ENCODE measurements at places on chromosomes 13 and 19.

- DNase-seq: no peak
Measured at GRCh38 chr13:90510319-90510718, 837.2 kb upstream of the MIR17HG start.

- DNase-seq: no peak
Measured at GRCh38 chr19:2756921-2757881, 17.4 kb upstream of the SLC39A3 start.

GRCh38 chr13:110664041-110664440, 41.9 kb downstream of the CARS2 start:
- no peak for DNase-seq

GRCh38 chr19:33689138-33689746, 67.5 kb downstream of the CHST8 start:
- DNase-seq: no peak

DNA sequence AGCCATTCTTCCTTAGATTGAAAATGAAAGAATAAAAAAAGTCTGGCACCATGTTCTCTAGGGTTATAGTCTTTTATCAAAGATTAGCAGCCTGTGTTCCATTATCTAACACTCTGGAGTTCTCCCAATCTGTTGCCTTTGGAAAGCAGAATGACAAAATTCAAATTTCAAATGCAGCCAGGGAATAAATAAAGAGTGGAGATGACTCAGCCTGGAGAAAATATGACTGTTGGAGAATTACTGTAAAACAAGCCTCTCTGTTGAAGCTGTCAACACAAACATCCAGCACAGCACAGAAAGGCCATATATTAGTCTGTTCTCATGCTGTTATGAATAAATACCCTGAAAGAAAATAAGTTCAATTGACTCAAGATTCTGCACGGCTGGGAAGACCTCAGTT, 650.5 kb upstream of the SLC10A2 start:
- DNase-seq: no peak

- no peak for DNase-seq
Measured at GRCh38 chr19:29875931-29876330, 64.1 kb downstream of the CCNE1 start.

DNA sequence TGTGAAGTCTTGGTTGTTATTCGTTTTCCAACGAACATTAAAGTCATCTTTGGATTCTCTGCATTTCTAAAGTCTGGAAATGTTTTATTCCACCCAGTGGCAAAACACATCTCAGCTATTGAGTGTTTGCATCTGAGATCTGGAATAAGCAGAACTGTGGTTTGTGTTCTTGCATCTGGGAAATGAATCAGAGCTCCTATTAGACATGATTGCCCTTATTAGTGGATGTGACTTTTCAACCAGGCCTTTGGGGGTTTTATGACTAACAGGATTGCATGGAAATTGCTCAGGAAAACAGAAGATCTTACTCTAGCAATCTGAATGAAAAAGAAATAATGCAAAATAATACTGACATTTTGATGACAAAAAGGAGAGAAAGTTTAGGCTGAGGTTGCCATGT, 488.8 kb downstream of the IRS2 start:
- DNase-seq: no peak

DNA sequence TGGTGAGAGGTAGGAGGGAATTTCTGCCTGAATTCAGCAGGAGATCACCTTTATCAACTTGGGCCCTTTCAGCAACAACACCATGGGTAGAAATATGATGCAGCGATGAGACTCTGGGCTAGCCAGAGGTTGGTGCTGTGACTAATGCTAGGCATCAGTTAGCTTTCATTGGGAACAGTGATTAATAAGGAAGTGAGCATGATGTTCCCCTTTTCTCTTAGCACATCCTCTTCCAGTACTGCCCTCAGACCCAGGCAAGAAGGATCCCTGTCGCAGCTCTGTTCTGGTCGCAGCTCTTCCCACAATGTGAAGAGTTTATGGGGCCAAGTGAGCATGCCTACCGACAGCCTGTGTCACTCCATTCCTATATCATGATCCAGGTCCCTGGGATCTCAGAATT, 100.5 kb downstream of the FLT1 start:
- DNase-seq: no peak

- DNase-seq: no peak
Measured at GRCh38 chr13:113401452-113402415, 37.8 kb upstream of the GRTP1 start.

GRCh38 chr19:15225760-15226159, 6.5 kb downstream of the EPHX3 start:
- no peak for DNase-seq

- DNase-seq: no peak
Measured at GRCh38 chr13:79673310-79673992, 192.5 kb downstream of the NDFIP2 start.

DNA sequence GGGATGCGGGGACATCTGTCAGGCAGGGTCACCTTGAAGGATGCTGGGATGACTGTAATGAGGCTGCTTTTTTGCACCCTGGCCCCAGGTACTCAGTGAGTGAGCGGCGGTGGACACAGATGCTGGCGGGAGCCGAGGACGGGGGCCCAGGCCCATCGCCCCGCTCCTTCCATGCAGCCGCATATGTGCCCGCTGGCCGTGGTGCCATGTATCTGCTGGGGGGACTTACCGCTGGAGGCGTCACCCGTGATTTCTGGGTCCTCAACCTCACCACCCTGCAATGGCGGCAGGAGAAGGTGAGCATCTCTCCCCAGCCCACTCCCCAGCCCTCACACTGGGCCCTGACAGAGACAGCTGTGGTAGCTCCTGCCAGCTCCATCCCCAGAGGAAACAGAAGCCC, 31.3 kb downstream of the MEGF8 start:
- DNase-seq: no peak

DNA sequence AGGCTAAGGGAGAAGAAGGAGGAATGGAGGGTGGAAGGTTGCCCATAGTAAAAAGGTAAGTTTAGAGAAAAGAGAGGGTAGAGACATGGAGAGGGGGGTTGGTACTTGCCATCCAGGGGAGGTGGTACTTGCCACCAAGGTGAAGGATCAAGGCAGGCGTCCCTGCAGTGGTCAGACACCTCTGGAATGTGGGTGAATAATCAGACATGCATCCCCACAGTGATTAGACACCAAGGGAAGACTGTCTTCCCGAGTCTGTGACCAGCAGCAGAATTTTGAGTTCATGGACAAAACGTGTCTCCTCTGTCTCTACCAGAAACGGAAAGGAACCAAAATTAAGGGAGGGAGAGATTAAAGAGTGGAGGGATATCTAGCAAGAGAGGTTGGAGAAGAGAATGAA, 27.1 kb upstream of the IGFL1 start:
- DNase-seq: no peak

DNA sequence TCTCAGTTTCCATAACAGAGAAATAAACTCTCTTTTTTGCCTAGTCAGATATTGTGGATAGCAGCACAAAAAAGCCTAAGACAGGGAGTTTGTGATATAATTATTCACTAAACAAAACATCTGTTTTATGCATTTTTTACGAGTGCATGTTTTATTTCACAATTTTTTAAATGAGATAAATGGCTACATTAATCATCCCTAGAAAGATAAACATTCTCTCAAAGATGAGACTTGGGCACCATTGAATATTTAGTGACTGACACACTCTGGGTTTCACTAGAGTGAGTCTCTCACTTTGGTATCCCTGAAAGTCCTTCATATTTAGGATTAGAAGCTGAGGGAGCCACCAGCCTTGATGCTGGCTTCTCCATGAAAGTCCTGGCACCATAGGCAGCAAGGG, 74.3 kb upstream of the LRCH1 start:
- DNase-seq: no peak

Data from GOT3 (cell line).